ENCODE measurements at places on chromosomes 4 and X.

DNA sequence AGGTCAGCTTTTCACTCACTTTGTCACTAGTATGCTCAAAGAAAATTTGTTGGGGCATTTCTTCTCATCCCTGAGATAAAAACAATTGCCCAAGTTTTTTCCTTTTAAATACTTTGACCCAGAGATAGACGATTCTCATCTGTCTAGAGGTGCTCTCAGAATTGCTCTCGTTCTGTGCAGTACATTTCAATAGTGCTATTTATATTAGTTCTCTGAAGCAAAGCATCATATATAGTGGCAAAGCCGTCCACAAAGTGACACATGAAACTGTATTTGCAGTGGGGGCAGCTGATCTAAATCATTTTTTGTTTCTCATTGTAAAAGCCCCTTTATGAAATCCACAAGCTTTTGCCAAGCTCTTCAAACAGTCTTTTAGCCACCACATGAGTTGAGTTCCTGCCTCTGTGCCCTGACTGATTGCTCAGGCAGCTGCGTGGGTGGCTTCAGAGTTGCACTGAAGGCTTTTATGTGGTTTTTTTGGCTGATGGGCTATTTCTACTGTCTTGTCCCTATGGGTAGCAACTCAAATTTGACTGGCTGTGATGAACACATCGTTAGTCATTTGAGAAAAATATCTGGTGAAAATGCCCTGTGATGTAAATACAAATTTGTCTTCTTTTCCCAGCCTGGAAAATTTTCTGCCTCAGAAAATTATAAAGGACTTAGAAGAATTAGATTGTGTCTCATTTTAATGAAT lies 119.1 kb upstream of the OTUD4 start:
- DNase-seq = no peak

DNA sequence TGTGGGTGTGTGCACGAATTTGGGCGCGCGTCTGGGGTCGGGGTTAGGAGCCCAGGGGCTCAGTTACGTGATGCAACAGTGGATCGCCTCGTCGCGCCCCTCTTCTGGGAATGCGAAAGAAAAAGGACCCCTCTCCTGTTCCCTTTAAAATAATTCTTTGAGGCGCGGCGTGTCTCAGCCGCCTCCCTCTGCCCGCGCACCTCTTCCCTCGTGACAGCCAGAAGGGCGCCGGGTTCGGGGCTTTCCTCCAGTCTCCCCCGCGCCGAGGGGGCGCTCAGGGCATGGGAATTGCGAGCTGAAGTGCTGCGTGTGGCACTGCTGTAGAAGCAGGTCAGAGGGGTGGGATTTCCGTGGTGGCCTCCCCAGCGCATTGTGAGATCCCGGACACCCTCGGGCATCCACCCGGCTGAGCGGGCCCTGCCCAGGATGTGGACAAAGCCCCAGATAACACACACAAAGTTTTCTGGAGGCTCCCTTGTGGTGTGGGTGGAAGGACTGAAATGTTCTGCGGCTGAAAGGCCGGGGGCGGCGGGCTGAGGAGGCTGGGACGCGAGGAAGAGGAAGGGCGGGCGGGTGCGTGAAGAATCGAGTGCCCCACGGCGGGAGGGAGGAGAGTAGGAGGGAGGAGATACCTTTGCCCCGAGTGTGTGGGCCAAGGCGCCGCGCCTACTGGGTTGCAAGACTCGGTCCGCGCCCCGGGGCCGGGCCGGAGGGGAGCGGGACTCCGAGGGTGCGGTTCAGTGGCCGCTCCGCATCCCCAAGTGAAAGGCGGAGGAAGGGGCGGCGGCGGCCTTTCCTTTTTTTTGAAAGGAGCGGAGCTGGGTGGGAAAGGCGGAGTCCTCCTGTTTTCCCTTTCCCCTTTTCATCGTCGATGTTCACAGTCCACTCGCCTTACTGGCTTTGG lies 752 bp downstream of the SEPTIN11 start:
- DNase-seq = peak; percentile 80

DNA sequence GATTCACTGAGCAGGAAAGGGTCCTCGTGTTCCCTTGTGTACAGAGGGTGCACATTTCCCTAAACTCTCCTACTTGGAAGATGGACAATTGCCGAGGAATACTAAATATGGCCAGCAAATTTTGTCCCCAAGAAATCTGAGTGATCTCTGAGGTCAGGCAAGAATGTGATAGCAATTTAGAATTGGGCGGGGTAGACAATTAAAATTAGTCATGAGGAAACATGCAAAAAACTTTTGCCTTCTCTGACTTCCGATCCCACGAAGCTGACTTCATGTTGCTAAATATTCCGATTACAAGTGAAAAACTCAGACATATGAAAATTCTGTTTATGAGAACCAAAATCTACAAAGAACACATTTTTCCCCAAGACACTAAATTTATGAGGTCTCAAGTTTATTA lies 453.9 kb upstream of the ZFP42 start:
- DNase-seq = no peak

DNA sequence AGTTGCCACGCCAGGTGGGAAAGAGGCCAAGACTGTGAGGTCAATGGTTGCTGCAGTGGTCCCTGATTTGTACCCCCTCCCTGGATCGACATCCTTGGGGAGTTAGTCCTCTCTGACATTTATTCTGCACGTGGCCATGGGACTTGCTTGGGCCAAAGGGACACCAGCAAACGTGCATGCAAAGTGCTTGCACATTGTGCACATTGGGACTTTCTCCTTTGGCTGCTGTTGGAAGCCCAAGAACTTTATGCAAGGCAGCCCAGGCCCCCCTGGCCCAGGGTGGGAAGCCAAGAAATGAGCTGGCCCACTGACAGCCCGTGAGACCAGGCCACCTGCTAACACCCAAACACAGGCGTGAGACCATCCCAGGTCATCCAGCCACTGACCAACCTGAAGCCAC lies 38.1 kb downstream of the SLC2A9 start:
- DNase-seq = no peak

GRCh38 chrX:152865232-152865920 lies 32.5 kb upstream of the ZNF185 start:
- DNase-seq = no peak

- DNase-seq = no peak
Observed at GRCh38 chr4:18069810-18070209, 48.3 kb upstream of the LCORL start.

DNA sequence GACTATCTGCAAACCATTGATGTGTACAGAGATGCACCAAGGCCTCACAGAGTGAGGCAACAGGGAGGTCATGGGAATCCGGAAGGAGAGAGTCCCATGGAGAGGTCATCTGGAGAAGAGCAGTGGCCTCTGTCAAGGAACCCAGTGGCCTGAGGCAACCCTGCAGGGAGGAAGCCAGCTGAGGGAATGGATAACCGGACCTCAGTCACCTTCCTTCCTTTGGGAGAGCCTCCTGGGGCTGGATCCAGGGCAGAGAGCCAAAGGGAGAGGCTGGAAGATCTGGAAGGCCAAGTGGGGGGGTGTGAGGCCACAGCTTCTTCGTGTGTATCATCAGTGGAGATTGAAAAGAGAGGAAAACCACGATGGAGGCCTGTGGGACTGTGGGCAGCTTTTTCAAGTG lies 24.3 kb upstream of the CD38 start:
- no peak for DNase-seq

GRCh38 chrX:103773445-103773844 lies 3.2 kb upstream of the PLP1 start:
- DNase-seq = no peak

GRCh38 chrX:41029332-41029731 lies 55.9 kb upstream of the USP9X start:
- no peak for DNase-seq

DNA sequence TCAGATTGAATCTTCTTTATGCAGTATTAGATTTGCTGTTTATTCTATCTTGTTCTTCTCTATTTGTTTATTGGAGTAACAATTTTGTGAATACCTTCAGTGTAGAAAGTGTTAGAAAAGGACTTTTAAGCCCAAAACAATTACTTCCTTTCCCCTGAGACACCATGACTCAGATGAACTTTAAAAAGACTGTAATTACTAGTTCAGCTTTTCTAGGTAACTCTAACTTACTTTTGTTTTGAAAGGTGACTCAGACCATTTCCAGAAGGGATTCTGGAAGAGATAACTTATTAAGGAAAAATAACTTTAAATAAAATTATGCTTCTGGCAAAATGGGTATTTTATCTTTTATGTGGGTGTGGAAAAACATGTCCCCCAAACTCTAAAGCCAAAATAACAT lies 561.5 kb upstream of the PCDH10 start:
- DNase-seq = no peak

DNA sequence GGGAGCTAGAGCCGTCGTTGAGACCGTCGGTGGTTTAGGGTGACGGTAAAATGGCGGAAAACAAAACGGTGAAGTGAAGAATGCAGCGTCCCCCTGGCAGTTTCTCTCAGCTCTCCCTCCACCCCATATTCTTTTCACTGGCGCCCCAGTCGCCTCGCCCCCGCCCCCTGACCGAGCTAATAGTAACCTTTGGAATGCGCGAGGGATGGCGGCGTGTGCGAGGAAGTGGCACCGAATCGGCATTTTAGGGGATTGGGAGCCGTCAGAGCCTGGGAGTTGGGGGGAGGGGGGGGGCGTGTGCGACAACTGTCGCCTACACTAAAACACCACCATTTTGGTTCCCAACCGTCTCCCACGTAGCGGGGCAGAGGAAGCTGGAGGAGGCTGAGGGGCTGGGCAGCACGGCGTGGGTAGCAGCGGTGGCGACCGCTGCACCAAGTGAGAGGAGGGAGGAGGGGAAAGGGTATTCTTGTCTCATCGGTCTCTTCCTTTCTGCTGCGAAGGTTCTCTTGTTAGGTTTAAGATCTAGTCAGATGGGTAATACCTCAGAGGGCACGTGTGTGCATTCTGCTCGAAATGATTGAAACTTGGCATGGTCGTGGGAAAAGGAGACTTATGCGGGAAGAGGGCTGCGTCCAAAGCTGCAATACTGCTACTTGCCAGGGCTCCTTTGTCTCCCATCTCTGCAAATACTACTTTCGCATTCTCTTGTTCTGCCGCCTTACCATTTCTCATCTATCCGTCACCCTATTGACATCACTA lies 840 bp downstream of the ZNF711 start:
- peak; percentile 82 for DNase-seq

DNA sequence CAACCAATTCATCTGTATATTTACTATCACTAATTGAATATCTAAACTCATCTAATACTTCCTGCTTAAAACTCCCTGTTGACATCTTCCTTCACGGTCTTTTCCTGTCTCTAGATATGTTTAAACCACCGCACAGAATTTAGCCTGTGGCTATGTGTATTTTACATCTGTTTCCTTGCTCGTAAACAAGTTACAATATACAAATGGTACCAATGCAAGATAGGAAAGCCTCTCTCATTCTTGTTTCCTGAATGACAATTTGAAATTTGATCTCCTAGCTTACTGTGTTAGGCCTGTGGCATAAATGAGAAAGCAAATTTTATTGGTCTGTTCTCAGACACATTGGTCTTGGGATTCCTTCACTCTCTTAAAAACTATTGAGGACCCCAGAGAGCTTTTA lies 89.7 kb upstream of the PCDH7 start:
- no peak for DNase-seq

- no peak for DNase-seq
Observed at GRCh38 chrX:123013141-123013540, 170.9 kb upstream of the GRIA3 start.

- no peak for DNase-seq
Observed at GRCh38 chrX:7252013-7252610, 104.2 kb upstream of the PUDP start.

DNA sequence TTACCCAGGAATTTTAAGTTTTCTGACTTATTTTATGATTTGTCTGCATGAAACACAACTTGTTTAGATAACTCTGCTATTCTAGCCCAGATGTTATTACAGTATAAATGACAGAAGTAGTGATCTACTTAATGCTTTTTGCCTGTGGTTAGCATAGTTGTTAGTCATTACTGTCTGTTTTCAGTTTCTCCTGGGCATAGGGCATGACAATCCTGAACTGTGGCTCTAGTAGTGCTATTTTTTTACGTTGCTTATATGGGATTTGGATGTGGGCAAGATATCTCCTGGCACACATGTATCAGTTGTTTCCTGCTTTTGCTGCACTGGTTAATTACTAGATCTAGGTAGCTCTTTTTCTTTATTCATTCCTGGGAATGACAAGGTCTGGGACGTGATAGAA lies 1005.8 kb downstream of the PCDH18 start:
- no peak for DNase-seq

DNA sequence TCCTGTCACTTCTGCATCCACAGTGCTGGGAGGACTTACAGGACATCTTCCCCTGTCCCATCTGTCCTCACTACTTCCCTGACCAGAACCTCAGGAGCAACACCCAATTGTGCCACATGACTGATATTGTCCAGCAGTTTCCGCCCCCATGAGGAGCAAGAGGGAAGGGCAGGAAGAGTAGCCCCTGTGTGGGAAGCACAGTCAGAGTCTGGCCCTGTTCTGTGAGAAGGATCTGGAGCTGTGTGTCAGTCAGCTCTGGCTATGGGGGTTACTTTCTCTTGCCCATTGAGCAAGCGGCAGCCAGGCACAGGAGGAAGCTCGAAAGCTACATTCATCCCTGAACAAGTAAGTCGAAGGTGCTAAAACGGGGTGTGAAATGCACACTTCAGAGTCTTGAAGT lies 14.8 kb upstream of the TRIM60 start:
- DNase-seq = no peak

GRCh38 chrX:110066488-110067225 lies 63.7 kb downstream of the TMEM164 start:
- DNase-seq = peak; percentile 63

DNA sequence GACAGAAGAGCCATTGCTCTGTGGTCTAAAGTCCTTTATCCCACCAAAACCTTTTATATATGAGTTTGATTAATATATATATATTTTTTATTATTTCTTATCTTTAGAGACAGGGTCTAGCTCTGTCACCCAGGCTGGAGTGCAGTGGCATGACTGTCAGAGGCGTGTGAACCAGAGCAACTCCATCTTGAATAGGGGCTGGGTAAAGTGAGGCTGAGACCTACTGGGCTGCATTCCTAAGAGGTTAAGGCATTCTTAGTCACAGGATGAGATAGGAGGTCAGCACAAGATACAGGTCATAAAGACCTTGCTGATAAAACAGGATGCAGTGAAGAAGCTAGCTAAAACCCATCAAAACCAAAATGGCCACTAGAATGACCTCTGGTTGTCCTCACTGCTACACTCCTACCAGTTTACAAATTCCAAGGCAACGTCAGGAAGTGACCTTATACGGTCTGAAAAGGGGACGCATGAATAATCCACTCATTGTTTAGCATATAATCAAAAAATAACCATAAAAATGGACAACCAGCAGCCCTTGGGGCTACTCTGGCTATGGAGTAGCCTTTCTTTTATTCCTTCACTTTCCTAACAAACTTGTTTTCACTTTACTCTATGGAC lies 10.5 kb downstream of the TBCK start:
- no peak for DNase-seq
